ENCODE measurements at places on chromosomes 4 and X.

- no peak for DNase-seq
Measured at GRCh38 chr4:156974264-156974663, 2.7 kb upstream of the PDGFC start.

DNA sequence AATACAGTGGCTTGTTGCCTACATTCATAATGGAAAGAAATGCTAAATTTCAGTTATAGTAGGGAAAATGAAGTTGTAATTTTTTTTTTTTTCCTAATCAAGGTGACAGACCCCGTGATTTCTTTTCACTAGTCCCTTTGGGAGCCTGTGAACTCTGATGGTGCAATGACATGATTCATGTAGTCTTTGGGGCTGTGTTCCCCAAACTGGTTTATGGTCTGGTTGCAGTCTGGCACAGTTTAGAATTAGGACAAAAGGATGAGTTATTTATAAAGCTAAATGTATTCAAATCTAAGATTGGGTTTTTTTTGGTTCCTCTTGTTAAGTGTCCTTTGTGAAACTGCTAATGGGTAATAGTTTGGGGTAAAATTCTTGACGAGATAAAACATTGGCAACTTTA lies 66.0 kb downstream of the REPS2 start:
- no peak for DNase-seq

- DNase-seq, result no peak
Measured at GRCh38 chr4:47830265-47831025, 7.4 kb downstream of the CORIN start.

GRCh38 chr4:175953960-175954521 lies 111.6 kb upstream of the WDR17 start:
- DNase-seq, result no peak

DNA sequence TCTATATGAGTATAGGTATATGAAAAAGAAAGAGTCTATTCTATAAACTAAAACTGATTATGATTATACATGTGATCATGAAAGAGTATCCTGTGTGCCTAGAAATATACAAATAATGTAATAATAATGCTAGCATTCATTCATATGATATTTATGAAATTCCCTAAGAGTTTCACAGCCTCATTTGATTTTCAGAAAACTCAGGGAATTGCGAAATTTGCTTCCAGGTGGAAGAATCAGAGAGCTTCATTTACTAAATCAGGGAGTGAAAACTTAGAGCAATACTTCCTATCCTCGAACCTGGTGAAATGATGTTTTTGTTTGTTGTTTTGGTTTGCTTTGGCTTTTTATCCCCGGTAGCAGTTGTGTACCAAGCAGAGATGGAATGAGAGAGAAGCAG lies 1105.7 kb upstream of the SLIT2 start:
- no peak for DNase-seq

DNA sequence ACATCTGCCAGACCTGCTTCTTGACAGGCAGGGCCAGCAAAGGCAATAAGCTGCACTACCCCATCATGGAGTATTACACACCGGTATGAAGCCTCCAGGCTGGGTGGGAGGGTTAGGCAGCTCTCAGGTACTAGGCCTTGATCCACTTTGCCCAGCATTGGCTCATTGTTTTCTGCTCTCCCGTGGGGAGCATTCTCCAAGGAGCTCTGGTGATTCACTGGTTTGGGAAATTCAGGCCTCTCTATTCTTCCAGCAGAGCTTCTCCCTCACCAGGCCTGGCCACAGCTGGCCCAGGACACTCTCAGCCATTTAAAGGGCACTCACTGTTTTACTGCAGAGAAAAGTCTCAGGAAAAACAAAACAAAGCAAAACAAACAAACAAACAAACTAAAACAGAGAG lies 33.0 kb downstream of the DRP2 start:
- no peak for DNase-seq

GRCh38 chr4:20474119-20474518 lies 222.4 kb downstream of the SLIT2 start:
- no peak for DNase-seq

GRCh38 chr4:119233191-119233590 lies 20.7 kb downstream of the USP53 start:
- no peak for DNase-seq

GRCh38 chr4:3637326-3638016 lies 105.2 kb upstream of the LRPAP1 start:
- no peak for DNase-seq

- no peak for DNase-seq
Measured at GRCh38 chr4:116705466-116705865, 379.9 kb downstream of the TRAM1L1 start.

- no peak for DNase-seq
Measured at GRCh38 chrX:100593581-100593980, 8.8 kb downstream of the TNMD start.

Measured in stimulated activated CD8-positive, alpha-beta memory T cell treated with anti-CD3 and anti-CD28 coated beads, Interleukin-4, amount 100 ng/mL, for 1 hour (primary cell).